HT1080 (cell line): ENCODE measurements at places on chromosomes 5 and 9. TPM values are rescaled to one million over a fixed set of nuclear protein-coding genes. Genes with fewer than 3 reads are reported as not detected.
A peak's percentile ranks its signal among the peaks of the same experiment; 100 is the strongest.

DNA sequence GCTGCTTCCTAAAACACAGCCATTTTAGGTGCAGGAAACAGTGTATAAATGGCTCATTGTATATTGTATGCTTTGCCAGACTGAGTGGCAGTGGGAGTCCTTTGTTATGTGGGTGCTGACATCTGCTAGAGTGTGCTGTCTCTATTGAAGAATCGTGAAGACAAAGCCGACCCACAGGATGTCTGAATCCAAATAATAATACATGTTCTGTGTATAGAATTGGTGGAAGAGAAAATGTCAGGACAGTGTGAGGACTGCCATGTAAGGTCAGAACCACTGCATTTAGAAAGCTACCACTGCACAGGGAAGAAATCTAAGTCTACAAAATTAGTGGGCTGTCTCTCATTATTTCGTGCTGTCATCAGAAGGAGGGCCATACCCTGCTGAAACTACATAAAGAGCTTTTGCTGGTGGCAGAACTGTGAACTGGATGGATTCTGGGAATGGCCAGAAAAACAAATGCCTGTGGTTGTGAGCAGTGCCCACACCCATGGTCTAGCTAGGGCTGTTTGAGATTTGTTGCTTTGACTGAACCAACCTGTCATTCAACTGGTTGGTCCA, 2.5 kb downstream of the IL7R start:
- peak; percentile 39 for DNase-seq

DNA sequence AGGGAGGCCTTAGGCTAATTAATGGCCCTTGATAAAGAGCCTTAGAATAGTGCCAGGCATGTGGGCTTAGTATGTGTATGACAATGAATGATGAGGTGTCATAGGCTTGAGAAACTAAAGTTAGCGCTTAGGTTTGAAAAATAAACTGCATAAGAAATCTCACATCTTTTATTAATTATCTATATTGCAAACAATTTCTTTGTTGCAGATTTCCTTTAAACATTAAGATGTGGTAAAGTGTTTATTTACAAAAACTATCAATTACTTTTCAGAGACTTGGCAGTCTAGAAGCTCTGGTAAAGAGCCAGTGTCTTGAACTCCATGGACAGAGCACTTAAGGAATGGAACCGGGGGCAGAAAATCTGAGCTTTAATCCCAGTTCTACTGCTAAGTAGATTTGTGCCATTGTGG, 23.1 kb downstream of the MAP1B start:
- DNase-seq: no peak

GRCh38 chr5:137300411-137301240, 198.5 kb downstream of the SPOCK1 start:
- DNase-seq: peak; percentile 64

The COL23A1 gene
- total RNA-seq: not detected in 2 replicates

The PDLIM4 gene
- not detected in 2 replicates for total RNA-seq

The LCN6 gene
- total RNA-seq: not detected in 2 replicates
